Ascending aorta (tissue), 2 donors: ENCODE measurements at places on chromosomes 4 and X. TPM values are rescaled to one million over a fixed set of nuclear protein-coding genes. Genes with fewer than 3 reads are reported as not detected.

Gene PRKG2
- not detected for total RNA-seq

Gene HAND2
- total RNA-seq = 6.0 TPM

Gene ARAP2
- total RNA-seq = 12.2 TPM

Gene PAGE1
- total RNA-seq = not detected

Gene PPM1K
- total RNA-seq = 17.0 TPM

Gene SEL1L3
- 13.3 TPM for total RNA-seq

Gene SRPK3
- total RNA-seq = 4.5 TPM

Gene FRAS1
- total RNA-seq = 0.75 TPM

Gene CXCL11
- total RNA-seq = not detected

Gene CNOT6L
- 13.1 TPM for total RNA-seq

Gene IL2
- total RNA-seq = not detected

Gene PPP1R3F
- 14.8 TPM for total RNA-seq

Gene MAGEC2
- total RNA-seq = not detected

Gene DKK2
- 10.3 TPM for total RNA-seq

Gene MCUB
- total RNA-seq = 430 TPM

Gene GAB3
- total RNA-seq = 2.9 TPM

- DNase-seq = peak; percentile 82
These were observed 13.8 kb downstream of the CMC4 start for GRCh38 chrX:155056877-155057792.

DNA sequence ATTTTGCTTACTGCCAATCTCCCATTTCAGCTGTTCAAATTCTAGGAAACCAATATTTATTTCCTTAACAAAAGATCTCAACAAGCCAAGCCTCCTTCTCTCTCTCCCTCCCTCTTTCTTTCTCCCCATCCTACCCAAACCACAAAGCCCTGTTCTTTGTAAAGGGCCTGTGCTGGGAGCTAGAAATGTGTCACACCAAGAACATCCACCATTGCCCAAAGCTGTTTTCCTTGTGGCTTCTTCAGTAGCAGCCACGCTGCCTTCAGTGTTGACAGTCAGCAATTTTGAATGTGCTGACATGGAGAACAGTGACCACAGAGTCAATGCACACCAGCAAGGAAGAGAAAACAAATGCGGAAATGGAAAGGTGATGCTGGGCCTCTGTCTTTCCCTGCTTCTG is 203.0 kb downstream of the MAML3 start:
- no peak for DNase-seq

DNA sequence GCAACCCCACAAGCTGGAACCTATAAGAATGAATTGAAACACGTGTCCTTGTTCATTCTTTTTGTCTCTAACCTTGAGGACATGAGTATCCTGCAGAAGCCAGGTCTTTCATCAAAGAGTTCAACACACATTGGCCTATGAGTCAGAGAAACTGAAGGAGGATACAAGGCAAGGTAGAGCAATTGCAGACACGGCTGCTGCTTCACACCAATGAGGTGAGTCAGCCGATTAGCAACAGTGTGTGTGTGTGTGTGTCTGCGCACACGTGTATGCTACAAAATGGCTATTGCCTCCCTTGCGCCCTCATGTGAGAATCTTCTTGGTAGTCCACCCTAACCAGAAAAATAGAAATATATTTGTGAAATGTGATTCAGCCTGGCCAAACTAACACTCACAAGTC is 1477.7 kb upstream of the IGFBP7 start:
- DNase-seq = no peak

GRCh38 chrX:18797141-18797540 is 89.7 kb downstream of the PPEF1 start:
- DNase-seq = no peak

- no peak for DNase-seq
These were observed 225.1 kb downstream of the FAM47A start for GRCh38 chrX:33906971-33907370.

DNA sequence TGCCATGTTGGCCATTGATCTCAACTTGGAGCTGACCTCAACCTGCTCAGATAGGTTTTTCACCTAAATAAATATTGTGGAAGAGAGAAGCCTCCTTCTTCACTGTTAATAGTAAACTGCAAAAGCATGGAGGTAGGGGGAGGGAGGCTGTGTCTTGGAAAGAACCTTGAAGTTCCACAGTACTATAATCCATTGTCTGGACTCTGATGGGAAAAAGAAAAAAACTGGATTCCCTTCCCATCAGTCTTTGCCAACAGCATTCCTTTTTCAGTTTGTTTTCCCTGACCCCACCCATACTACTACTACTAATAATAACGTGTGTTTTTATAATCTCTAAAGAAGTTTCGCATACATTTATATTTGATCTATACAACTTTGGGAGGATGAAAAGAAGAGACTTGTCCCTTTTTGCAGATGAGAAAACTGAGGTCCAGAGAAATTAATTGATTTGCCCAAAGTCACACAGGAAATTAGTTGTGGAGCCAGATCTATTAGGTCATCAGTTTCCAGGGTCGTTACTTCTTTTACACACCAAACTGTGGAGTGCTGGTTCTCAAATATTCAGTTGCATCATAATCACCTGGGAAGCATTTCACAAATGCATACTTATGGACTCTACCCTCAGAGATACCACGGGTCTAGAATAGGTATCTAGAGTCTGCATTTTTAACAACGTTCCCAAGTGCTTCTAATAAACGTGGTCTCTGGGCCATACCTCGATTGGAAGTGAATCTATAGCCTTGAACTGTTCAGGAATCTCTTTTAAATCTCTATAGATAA is 59.1 kb downstream of the LUZP4 start:
- DNase-seq = no peak

DNA sequence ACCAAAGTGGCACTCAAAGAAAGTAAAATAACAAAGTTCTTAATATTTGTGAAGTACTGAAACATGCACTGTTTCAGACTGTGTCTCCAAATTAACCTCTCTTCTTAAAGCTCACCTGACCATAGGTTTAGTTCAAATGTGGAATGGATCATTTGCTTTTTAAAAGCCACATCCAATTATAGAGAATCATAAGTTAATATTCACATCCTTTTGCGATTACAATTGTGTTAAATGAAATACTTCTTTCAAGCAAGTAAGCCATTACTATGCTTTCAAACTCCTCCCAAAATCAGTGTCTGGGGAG is 95.3 kb upstream of the PTPN13 start:
- DNase-seq = no peak

- no peak for DNase-seq
These were observed 22.7 kb upstream of the PLA2G12A start for GRCh38 chr4:109752525-109752924.

DNA sequence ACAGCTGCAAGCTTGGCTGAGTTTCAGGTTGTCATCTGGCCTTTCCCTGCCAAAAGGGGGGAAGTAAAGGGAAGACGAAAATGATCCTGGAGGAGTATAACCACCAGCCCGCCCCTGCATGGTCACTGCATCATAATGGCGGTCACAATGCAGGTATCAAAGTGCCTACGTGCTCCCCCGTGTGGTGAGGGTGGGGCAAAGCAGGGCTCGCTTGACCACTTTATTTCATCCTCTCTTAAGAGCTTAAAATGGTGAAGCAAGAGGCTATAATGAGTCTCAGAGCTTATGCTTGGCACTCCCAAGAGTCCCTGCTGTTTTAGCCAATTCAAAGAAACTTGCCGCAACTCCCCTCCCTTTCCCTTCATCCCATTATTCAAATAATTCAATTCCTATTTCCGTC is 105.6 kb downstream of the APOOL start:
- DNase-seq = no peak

GRCh38 chr4:47590325-47590724 is 105.2 kb downstream of the ATP10D start:
- DNase-seq = no peak

DNA sequence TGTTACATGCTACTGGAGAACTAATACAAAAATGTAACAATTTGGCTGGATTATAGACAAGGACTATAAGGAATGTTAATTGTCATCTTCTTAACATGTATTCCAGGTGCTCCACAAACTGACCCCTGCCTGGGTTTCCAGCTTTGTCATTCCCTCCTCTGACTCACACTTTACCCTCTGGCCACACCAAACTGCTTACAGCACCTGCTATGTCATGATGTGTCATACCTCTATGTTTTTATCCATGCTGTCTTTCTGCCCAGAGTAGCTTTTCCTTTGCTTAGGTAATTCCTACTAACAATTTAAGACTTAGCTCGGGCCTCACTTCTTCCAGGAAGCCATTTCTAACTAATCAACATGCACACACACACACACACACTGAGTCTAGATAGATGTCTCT is 14.0 kb upstream of the SHROOM4 start:
- no peak for DNase-seq

GRCh38 chrX:13167481-13168231 is 123.2 kb upstream of the FAM9C start:
- peak; percentile 67 for DNase-seq

DNA sequence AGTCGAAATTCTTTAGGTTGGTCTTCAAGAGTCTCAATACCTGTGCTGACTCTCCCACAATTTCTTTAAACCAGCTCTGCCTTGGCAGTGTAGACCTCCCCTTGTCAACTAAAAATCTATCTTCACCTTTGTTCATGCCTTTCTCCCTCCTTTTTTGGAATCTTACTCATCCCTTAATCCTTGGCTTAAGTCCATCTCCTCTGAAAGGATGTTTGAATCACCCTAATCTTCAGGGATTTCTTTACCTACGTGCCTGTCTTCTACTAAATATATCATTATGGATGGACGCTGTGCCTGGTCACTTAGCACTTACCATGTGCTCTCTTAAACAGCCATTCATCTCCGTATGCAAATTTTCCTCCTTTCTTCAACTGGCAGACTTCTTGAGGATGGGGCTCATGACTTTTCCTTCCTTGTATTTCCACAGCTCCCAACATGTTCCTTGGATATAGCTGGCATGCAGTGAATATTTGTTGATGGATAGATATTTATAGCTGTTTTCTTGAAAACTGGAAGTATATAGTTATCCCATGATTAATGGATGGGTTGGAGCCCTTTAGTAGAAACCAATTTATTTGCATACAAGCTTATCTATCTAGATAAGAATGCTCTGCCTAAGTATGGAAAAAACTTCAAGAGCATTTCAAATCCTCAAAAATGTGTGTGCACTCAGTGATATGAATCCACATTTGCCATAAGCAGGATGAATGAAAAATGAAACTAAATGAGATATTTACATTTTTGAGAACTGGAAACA is 166.6 kb downstream of the SPRY1 start:
- no peak for DNase-seq

- no peak for DNase-seq
These were observed 171.1 kb upstream of the PITX2 start for GRCh38 chr4:110793890-110794554.

DNA sequence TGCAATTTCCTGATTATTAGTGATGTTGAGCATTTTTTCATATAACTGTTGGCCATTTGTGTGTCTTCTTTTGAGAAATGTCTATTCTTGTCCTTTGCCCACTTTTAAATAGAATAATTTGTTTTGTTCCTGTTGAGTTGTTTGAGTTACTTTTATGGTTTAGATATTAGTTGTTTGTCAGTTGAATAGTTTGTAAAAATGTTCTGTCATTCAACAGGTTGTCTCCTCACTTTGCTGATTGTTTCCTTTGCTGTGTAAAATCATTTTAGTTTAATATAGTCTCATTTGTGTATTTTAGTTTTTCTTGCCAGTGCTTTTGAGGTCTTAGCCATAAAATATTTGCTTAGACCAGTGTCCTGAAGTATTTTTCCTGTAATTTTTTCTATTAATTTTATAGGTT is 181.8 kb upstream of the GLRA2 start:
- no peak for DNase-seq

DNA sequence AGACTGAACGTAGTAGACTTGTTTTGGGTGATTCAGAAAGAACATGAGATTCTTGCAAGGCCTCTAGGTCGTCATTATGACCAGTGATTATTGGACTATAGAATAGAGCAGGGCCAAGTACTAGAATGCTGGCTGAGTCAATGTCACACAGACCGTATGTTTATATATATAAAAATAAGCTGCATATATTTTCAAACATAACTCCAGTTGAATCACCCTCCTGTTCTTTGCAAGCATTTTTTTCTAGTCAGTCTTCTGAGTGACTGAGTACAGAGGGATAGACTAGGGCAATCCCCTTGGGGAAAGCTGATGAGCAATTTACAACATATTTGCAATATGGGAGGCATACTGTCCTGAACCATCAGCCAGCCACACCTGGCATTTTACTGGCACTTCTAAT is 48.4 kb upstream of the PRPS1 start:
- DNase-seq = no peak

- DNase-seq = no peak
These were observed 20.5 kb downstream of the NKX3-2 start for GRCh38 chr4:13523591-13524503.

- no peak for DNase-seq
These were observed 96.5 kb downstream of the SLC2A9 start for GRCh38 chr4:9924750-9925149.

GRCh38 chr4:75849461-75849860 is 52.8 kb downstream of the PPEF2 start:
- no peak for DNase-seq
